ENCODE measurements at places on chromosomes 5 and 9. TPM values are rescaled to one million over a fixed set of nuclear protein-coding genes. Genes with fewer than 3 reads are reported as not detected.

The BARHL1 gene
- polyA plus RNA-seq = not detected

The LCN9 gene
- polyA plus RNA-seq = not detected

The ADAMTS13 gene
- 1.2 TPM for polyA plus RNA-seq

The LCN15 gene
- polyA plus RNA-seq = not detected

The FBXW11 gene
- 36.5 TPM for polyA plus RNA-seq

The ANKRD18A gene
- polyA plus RNA-seq = 1.7 TPM

The CATSPER3 gene
- polyA plus RNA-seq = 0.10 TPM

The ZNF454 gene
- 0.08 TPM for polyA plus RNA-seq

The TUSC1 gene
- polyA plus RNA-seq = 5.6 TPM
